ENCODE measurements at places on chromosomes 2 and 18. TPM values are rescaled to one million over a fixed set of nuclear protein-coding genes. Genes with fewer than 3 reads are reported as not detected.

- no peak for DNase-seq
These were observed 518.3 kb upstream of the PIK3C3 start for GRCh38 chr18:41436772-41437171.

Gene CNGA3
- not detected for total RNA-seq

Gene ZCCHC2
- total RNA-seq = 33.5 TPM

- DNase-seq = no peak
These were observed 76.9 kb upstream of the PAPOLG start for GRCh38 chr2:60679036-60679780.

Gene DHRS9
- 3.1 TPM for total RNA-seq

GRCh38 chr18:43534511-43534910 is 257.2 kb upstream of the SYT4 start:
- no peak for DNase-seq

Gene ST6GAL2
- 49.1 TPM for total RNA-seq

Gene FBXO48
- 1.0 TPM for total RNA-seq

DNA sequence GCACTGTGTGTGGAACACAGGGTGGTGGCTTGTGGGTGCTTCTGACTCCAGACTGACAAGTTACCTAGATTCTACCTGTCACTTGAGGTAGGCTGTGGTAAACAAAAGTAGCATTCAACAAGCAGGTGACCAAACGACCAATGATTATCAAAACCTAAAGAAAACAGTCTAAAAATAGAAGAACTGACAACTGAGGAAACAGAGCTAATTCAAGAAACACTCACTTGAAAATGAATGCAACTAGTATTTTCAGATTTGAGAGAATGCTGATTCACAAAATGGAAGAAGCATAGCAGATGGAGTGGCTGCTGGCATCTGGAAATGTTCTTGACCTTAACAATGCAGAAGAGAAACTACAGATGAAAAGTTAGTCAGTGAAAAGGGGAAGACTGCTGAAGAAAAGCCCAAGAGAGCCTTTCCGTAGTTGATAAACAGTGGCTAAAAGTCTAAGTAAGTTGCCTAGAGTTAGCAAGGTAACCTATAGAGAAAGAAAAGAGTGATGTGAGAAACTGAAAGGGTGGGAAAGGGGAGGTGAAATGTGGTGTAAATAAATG is 170.4 kb downstream of the NCK2 start:
- DNase-seq = no peak

- no peak for DNase-seq
These were observed 12.8 kb downstream of the B3GNT2 start for GRCh38 chr2:62208758-62209114.

GRCh38 chr18:56598422-56598821 is 40.0 kb downstream of the TXNL1 start:
- DNase-seq = no peak

DNA sequence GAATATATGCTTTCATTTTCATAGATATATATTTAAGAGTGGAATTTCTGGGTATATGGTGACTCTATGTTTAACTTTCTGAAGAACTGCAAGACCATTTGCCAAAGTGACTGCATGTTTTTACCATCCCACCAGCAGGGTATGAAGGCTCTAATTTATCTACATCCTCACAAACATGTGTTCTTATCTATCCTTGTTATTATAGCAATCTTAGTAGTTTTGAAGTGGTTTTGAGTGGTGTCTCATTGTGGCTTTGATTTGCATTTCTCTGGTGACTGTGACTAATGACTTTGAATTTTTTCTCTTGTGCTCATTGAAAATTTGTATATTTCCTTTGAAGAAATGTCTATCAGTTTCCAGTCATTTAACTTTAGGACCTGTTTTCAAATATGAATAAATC is 310.2 kb upstream of the NRP2 start:
- no peak for DNase-seq

DNA sequence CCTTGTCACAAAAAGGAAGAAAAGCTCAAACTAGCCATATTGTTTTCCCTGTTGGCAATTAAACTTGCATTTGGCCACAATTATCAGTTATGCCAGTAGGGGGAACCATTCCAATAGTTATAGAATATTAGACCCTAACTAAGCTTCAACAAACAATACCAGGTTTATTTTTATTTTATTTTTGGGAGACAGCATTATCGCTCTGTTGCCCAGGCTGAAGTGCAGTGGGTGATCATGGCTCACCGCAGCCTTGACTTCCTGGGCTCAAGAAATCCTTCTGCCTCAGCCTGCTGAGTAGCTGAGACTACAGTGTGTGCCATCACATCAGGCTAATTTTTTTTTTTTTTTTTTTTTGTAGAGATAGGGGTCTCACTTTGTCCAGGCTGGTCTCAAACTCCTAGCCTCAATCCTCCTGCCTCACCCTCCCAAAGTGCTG is 102.1 kb downstream of the ATAD2B start:
- DNase-seq = no peak

Gene FEV
- not detected for total RNA-seq

- no peak for DNase-seq
These were observed 998.0 kb upstream of the CDH2 start for GRCh38 chr18:29174891-29175290.

Gene PARD6G
- total RNA-seq = 3.8 TPM

Gene MAPRE3
- total RNA-seq = 16.1 TPM

- DNase-seq = no peak
These were observed 111.0 kb downstream of the B3GNT2 start for GRCh38 chr2:62306751-62307468.

DNA sequence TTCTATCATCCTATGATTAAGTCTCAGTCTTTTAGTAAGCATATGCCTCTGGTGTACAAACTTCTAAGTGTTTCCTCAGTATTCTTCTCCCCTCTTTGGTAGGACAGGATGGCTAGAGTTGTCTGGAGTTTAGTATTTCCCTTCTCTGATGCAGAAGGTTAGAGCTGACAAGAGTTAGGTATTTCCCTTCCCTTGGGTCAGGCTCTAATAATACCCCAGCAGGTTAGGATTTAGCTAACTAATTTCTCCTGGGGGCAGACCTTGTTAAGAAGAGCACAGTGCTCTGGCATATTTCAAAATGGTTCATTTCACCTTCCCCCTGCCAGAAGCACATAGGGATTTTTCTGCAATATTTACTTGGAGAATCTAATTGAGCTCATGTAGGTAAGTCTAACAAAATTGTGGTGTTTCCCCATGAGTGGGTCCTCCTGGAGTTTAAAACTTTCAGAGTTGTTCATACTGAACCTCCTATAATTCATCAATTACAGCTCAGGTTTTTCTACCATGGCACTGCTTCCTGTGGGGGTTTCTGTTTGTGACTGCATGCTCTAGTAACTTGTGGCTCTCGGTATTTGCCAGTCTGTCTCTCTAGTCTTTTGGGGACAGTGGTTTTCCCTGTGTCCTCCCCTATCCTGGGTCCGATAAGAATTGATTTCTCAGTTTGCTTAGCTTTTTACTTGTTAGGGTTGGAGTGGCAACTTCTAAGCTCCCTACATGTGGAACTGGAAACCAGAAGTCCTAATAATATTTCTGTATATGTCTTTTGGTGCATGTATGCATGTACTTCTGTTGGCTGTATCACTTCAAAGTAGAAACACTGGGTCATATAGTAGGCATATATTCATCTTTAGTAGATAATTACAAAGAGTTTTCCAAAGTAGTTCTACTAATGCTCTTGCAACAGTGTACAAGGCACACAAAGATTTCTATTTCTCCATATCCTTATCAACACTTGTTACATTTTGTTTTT is 77.7 kb downstream of the GDF7 start:
- DNase-seq = no peak

DNA sequence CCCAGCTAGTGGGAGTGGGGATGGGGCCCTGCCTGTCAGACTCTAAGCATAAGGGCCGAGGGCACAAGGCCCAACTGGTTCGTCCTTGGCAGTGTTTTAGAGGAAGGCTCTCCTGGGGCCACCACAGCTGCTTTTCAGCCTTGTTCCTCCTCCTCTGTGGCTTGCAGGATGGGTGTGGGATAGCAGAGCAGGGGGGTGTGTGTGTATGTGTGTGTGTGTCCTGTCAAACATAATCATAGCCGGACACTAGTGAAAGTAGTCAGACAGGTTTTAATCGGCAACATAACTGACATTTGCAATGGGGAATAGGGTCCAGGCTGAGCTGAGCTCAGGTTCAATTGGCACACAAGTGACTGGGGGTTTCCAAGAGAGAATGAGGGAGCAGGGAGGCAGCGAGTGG is 114.2 kb downstream of the SEPTIN10 start:
- no peak for DNase-seq

- no peak for DNase-seq
These were observed 71.2 kb downstream of the SPATS2L start for GRCh38 chr2:200377355-200378336.
